ENCODE measurements at places on chromosomes 7 and 10.

DNA sequence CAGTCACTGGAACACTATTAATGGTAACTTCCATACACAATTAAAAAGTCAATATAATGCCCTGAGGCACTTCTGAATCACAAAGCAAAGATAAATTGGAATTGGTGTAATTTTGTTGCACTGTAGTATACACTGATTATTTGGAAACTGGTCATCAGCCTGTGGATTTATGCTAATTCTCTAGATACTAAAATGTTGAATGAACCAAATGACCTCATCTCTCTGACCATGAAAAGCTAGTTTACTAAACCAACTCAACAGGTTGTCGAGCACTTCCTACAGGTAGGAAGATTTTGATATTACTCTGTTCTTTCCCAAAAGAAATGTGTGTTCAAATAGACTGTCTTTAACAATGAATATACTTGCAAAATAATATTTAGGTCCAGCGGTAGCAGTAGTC, 5.3 kb downstream of the NRP1 start:
- no peak for DNase-seq

GRCh38 chr10:117496031-117496430, 46.5 kb upstream of the EMX2 start:
- DNase-seq, result no peak

GRCh38 chr10:71244431-71245419, 32.4 kb downstream of the UNC5B start:
- DNase-seq, result no peak

DNA sequence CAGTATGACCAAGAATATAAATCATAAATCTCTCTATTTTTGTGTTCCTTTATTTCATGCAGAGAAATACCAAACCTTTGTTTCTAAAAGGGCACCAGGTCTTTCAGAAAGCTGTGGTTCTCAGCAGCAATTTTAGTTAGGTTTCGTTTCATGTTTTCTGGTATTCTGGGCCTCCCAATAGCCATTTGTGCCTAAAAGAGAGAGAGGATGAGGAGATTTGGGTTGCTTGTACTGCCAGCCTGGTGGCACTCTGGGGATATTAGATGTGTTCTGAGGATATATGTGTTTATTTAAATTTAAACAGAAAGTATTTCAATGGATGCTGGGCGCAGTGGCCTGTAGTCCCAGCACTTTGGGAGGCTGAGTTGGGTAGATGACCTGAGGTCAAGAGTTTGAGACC, 471.7 kb downstream of the AUTS2 start:
- DNase-seq, result no peak

GRCh38 chr10:119604468-119604867, 7.7 kb upstream of the TIAL1 start:
- DNase-seq, result no peak

GRCh38 chr7:102170393-102170970, 116.2 kb upstream of the SH2B2 start:
- DNase-seq, result peak; percentile 76

- DNase-seq, result no peak
These were observed 3.6 kb downstream of the ARL3 start for GRCh38 chr10:102710609-102711008.

GRCh38 chr10:29386342-29386999, 97.6 kb downstream of the LYZL1 start:
- peak; percentile 51 for DNase-seq

DNA sequence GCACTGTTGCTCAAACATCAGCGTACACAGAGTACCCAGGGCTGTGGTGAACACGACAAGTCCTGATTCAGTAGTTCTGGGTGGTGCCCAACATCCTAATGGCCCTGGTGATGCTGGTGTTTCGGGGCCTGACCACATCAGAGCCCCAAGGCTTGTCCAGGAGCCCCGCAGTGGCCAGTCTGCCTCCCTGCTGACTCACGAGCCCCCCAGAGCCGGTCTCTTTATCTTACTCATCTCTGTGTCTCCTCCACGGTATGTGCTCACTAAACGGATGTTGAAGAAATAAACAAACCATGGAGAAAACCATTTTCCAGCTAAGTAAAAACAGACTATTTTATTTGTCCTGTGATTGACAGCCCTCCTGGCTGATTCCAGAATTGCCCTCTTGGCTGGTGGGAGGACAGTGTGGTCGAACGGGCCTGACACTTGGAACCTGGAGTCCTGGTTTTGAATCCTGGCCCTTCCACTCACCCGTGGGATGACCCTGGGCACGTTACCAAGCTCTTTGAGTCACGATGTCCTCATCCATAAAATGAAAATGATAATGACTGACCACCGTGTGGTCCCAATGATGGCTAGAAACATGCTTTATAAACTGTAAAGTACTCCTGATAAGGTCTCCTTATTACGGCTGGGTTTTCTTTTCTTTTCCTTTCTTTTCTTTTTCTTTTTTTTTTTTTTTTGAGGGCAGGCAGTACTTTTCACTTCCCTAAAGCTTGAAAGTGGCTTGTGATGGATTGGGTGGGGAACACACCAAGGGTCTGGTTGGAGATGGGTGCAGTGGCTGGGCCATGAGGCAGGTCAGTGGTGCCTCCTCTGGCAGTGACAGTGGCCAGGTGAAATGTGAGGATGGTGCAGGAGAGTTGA, 5.7 kb downstream of the HIP1 start:
- no peak for DNase-seq

GRCh38 chr10:73969224-73969841, 28.6 kb upstream of the VCL start:
- DNase-seq, result no peak

- no peak for DNase-seq
These were observed 1.7 kb upstream of the CFAP58 start for GRCh38 chr10:104351919-104352318.

DNA sequence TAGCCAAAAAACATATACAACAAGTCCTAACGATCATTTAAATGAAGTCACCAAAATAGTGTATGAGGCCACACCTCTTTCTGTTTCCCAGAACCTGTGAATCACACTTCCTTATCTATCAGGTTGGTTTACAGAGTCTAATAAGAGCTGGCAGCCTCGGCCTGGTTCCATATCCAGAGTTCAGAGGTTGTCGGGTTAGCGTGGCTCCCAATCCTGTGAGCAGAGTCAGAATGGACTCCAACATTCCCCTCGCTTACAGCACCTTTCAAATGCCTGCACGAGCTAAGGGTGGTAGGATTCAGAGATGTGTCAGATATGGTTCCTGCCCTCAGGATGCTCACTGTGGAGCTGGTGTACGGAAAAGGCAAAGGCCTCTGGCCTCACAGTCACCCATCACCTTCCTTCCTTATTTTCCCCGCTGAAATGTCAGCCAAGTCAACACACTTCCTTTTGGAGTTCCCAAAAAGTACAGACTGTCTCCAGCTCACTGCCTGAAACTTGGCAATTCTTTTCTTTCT, 6.0 kb downstream of the IL15RA start:
- no peak for DNase-seq

- DNase-seq, result no peak
These were observed 37.6 kb downstream of the JAKMIP3 start for GRCh38 chr10:132103116-132103910.

DNA sequence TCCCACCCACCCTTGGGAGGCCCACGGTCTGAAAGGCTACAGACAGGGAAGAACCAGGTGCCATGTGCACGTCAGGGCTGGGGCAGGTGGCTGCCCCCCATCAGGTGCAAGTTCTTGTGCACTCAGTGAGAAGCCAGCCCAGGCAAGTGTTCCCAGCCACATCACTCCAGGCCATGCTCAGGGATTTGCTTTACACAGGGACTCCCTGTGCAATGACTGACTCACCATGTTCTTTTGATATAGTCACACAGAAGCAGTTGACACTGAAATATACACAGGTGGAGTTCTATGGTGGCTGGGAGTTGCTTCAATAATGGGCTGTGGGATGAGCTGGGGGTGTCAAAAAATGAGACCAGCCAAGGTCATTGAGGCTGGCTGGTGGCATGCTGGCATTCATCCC, 8.0 kb upstream of the CHST15 start:
- no peak for DNase-seq

GRCh38 chr7:4882169-4883032, 1.1 kb downstream of the RADIL start:
- no peak for DNase-seq

DNA sequence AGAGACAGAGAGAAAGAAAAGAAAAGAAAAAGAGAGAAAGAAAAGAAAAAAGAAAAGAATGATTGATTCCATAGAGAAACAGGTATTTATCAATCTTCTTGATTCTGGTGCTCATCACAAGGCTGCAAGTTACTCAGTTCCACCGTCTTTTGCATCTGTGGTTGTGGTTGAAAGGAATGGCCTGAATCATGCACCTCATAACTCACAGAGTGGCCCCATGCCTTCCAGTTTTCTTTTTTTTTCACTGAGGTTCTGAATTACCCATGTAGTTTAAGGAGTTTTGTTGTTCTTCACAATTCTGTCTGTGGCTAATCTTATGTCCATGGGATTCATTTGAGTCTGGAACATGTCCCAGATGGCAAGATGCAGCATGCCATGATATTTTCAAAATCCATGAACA, 156.0 kb downstream of the ZNF33B start:
- DNase-seq, result no peak

GRCh38 chr10:34748767-34749166, 66.3 kb downstream of the PARD3 start:
- DNase-seq, result no peak

GRCh38 chr10:95244152-95244551, 46.7 kb downstream of the PDLIM1 start:
- no peak for DNase-seq

GRCh38 chr7:81624021-81624592, 145.7 kb downstream of the HGF start:
- DNase-seq, result no peak

DNA sequence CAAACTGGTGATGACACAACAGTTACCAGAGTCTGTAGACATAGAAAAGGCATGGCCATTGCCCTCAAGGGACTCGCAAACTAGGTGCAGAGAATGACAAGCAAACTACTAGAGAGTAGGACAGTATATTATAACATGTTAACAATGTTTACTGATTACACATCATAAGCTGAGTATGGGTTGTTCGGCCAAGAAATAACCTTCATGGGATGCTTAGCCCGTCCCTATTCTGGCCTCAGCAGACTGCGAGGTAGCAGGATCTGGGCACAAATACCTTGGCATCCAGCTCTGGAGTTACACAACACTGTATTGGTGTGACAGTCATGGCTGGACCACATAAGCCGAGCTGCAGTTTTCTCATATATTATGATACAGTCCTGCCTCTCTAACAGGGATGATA, 51.4 kb downstream of the ABCB4 start:
- DNase-seq, result no peak

DNA sequence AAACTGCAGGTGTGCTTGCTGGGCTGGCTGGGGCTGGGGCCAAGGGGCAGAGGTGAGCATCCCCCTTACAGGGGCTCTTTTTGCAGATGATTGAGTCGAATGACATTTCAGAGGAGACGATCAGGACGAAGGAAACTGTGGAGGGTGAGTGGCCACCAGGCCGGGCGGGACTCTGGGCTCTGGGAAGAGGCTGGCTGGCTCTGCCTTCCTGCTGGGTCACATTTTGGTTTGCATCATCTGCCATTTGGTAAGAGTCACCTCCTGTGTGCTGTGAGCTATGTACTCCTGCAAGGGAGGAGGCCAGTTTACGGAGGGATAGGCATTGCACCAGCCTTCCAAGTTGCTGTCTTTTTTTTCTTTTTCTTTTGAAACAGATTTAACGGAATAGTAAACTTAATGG, 73.0 kb upstream of the GTF2IRD1 start:
- no peak for DNase-seq

- peak; percentile 1 for DNase-seq
These were observed 149.4 kb downstream of the ZNF248 start for GRCh38 chr10:37707829-37708578.

DNA sequence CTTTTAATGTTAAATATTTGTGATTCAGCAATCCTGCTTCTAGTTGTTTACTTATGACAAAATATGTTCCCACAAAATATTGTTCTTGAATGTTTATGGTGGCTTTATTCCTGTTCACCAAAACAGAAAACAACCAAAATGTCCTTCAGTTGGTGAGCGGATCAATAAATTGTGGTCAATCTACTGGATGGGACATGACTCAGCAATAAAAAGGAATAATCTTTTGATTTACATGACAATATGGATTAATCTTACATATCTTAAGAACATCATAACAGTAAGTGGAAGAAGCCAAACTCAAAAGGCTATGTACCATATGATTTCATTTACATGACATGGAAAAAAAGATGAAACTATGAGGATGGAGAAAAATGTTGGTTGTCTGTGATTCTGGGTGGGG, 691.3 kb upstream of the GHITM start:
- no peak for DNase-seq

DNA sequence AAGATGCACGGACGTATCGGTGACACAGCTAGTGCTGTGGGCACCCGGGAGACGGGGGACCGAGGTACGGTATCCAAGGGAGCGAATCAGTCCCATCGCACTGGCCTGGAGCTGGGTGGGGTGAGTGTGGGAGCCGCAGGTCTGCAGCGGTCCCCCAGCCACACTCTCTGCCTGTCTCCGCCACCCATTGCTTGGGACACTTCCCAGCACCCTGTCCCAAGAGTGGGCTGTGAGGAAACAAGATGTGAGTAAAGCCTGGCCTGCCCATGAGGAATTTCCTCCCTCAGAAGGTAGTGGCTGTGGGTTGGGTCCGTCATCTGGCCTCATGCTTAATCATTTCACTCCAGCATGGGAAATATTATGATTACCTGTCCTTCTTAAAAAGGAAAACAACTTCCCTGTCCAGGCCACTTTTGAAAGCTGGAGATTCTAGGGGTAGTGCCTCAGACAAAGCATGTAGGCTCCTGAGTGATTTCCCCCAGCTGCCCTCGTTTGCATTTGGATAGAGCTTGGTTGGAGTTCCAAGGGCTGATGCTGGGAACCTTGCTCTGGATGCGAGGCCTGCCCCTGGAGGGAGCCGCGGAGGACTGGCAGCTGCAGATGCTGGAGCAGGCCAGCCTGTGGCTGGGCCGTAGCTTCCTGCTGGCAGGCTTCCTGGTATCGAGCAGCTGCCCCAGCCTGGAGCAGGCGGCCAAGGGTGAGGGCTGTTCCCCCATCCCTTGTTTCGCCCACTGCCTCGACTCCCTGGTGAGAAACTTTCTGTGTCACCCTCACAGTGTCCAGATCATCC, 6.2 kb upstream of the ACTR3C start:
- no peak for DNase-seq

DNA sequence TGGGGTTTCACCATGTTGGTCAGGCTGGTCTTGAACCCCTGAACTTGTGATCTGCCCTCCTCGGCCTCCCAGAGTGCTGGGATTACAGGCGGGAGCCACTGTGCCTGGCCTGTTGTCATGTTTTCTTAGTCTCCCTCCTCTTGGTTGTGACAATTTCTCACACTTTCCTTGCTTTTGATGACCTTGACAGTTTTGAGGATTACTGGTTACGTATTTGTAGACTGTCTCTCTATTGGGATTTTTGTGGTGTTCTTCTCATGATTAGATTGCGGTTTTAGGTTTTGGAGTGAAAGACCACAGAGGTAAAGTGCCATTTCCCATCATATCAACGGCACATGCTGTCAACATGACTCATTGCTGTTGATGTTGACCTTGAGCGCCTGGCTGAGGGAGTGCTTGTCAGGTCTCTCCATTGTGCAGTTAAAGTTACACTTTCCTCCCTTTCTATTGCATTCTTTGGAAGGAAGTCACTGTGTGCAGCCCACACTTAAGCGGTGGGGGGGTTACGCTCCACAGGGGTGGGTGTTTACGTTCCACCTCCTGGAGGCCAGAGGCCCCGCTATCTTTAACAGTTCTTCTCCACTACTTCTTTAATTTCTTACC, 10.8 kb downstream of the NEURL1 start:
- DNase-seq, result no peak

GRCh38 chr10:133419211-133419950, 5.0 kb downstream of the SPRN start:
- DNase-seq, result no peak

Data from SK-MEL-5 (cell line).